ENCODE measurements at places on chromosomes 12 and 14. TPM values are rescaled to one million over a fixed set of nuclear protein-coding genes. Genes with fewer than 3 reads are reported as not detected.

The C1S gene
- 1,495 TPM for total RNA-seq

The MGST1 gene
- total RNA-seq = 4.2 TPM

GRCh38 chr14:101907619-101908018 lies 56.8 kb upstream of the DYNC1H1 start:
- DNase-seq = no peak

DNA sequence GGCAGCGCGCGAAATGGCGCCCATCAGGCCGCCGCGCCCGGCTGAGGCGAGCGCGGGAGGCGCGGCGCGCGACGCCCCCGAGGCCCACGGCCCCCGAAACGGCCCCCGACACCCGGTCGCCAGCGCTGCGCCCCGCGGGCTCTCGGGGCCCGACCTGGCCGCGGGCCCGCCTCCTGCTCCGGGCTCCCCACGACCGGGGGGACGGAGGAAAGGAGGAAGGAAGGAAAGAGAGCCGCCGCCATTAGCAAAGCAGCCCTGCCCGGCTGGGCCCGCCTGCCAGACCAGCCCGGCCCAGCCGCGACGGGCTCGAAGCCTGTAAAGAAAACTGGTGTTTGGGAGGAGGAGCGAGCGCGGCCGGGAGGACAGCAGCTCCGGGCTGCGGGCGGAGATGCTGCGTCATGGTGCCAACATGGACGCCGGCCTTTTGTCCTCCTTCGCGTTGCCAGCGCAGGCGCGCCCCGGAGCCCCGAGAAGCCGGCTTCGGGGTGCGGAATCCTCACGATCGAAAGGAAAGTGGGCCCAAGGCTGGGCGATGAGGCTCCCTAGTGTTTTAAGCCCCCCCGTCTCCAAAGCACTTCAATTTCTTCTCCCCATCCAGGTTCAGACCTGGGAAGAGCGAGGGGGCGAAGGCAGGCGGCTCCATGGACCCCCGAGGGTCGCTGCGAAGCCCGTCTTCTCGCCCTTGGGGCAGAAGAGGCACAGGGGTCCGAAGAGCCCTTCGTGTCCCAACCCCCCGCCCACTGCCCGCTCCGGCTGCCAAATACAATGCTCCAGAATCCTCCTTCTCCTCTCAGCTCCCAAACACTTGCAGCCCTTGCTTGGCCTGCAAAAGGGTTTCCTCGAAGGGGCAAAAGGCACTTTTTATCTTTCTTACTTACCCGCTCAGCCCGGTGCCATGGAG lies 2.9 kb upstream of the SETD1B start:
- peak; percentile 76 for DNase-seq

DNA sequence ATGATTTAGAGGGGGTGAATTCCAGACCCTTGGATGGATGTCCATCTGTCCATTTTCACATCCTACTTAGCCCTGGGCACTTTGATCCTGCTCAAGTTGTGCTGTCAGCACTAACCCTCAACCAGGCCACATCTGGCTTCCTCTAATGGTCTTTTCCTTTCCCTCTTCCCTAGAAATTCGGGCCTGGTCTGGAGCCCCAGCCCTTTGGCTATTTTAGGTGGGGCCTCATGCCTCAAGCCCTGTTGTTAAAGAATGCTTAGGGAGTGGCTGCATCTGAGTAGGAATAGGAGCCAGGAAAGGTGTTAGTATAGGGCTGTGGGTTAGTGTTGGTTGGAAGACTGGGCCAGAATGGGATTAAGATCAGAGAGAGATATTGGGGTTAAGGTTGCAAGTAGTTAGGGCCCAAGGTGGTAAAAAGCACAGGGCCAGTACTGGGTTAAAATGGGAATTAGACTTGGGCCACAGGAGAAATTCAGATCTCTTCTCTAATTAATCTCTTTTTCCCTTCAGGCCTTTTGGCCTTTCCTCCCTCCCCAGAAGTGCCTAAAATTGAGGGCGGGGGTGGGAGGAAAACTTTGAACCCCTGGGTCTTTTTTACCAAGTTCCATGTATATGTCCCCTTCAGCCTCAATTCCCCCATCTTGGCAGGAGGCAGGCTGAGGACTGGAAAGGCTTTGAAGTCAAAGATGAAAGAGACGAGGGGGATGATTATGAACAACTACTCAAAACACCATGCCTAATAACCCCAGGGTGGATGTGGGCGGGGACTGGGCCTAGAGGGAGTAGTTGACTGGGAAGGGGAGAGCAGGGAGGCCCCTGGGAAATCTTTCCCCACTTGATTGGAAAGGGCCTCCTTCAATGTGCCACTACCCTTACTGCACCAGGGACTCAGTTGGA lies 4.0 kb upstream of the ZNF385A start:
- no peak for DNase-seq

- peak; percentile 94 for DNase-seq
Measured at GRCh38 chr14:90396341-90397339, at the start of gene CALM1. Gene CALM1, plus strand, starts transcription at chr14:90397029. Its CDS starts 202 bp downstream, at chr14:90397231.
